ENCODE measurements at places on chromosomes 12 and 14.
A peak's percentile ranks its signal among the peaks of the same experiment; 100 is the strongest.

- peak; percentile 98 for DNase-seq
These were observed 55.6 kb downstream of the LGMN start for GRCh38 chr14:92692822-92693226.

- DNase-seq = no peak
These were observed 438.5 kb downstream of the LRIG3 start for GRCh38 chr12:58481811-58482210.

GRCh38 chr14:68553311-68553710, 239.6 kb downstream of the ZFP36L1 start:
- no peak for DNase-seq

DNA sequence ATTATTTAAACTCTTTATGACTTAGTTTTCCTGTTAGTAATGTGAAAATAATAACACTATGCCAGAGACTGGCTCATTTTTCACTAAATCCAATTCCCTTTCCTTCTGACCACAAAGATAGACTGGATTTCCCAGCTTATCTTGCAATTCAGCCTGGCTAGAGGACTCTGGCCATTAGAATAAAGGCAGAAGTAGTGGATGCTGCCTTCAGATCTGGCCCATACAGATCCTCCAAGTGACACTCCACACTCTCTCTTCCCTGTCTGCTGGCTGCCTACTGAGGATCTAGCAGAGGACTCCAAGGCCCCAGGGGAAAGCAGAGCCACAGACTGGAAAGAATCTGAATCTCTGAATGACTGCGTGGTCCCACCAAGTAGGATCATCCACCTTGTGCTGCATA, 188.8 kb upstream of the LMNTD1 start:
- no peak for DNase-seq

DNA sequence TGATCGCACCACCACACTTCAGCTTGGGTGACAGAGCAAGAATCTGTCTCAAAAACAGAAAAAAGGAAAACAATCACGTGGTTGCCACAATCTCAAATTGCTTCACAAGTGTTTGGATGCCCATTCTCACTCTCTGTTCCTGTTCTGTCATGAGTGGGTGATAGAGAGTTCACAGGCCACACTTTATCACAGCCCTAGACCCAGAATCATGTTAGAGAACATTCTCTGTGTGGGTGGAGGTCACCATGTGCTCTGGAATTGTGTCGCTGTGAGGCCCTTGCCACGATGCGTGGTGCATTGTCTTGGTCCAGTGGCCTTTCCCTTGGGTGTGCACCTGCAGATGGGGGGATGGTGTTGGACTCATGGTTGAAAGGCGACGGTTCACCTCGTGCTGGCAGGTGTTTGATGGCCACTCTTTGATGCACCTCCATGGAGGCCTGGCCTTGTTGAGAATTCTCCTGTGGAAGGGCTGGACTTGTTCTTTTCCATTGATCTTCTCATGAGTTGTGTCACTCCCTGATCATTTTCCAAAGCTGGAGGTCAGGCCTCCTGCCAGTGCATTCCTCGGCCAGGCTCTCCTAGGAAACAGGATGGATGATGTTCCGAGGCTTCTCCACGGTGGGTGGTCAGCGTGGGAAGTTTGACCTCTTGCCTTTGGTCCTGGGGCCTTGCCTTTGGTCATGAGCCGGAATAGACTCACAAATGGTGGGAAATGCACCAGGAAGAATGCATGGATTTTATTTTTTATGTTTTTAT, 91.9 kb downstream of the SLC24A4 start:
- no peak for DNase-seq

GRCh38 chr12:85625467-85625866, 210.7 kb downstream of the RASSF9 start:
- no peak for DNase-seq

DNA sequence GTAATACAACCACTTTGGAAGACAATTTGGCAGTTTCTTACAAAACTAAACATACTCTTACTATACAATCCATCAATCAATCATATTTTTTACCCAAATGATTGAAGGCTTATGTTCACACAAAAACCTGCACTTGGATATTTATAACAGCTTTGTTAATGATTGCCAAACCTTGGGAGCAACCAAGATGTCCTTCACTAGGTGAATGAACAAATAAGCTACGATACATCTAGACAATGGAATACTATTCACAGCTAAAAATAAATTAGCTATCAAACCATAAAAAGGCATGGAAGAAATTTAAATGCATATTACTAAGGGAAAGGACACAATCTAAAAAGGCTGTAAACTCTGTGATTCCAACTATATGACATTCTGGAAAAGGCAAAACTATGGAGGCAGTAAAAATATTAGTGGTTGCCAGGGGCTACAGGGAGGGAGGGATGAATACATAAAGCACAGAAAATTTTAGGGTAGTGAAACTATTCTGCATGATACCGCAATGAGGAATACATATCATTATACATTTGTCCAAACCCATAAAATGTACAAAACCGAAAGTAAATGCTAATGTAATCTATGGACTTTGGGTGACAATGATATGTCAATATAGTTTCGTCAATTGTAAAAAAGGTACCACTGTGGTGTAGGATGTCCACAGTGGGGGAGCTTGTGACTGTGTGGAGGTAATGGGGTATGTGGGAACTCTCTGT, 70.5 kb downstream of the GPR65 start:
- no peak for DNase-seq

GRCh38 chr14:65006261-65006721, 19.6 kb downstream of the FNTB start:
- DNase-seq = no peak

GRCh38 chr12:95003213-95003920, at the start of gene NDUFA12:
Gene NDUFA12, minus strand, starts transcription at chr12:95003697. Its CDS starts 17 bp downstream, at chr12:95003680.
- peak; percentile 87 for DNase-seq

- no peak for DNase-seq
These were observed 3.3 kb downstream of the TMTC2 start for GRCh38 chr12:82690006-82690405.

GRCh38 chr12:26018926-26019325, 60.4 kb downstream of the RASSF8 start:
- DNase-seq = no peak

DNA sequence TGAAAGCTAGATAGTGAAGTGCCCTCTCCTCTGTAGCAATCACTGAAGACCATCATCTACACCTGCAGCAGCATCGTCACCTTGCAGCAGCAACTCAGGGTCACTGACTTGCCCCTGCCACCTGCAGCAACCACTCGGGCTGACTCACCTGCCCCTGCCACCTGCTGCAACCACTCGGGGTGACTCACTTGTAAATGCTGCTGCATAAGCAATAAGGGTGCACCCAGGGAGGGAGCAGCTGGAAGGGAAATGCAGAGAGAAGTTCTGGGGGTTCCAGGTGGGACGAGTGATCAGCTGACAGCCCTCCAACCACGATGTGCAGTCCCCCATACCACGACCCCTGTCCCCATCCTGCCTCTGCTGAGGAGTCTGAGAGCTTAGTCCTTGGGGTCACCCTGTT, 357.1 kb upstream of the SFSWAP start:
- no peak for DNase-seq

DNA sequence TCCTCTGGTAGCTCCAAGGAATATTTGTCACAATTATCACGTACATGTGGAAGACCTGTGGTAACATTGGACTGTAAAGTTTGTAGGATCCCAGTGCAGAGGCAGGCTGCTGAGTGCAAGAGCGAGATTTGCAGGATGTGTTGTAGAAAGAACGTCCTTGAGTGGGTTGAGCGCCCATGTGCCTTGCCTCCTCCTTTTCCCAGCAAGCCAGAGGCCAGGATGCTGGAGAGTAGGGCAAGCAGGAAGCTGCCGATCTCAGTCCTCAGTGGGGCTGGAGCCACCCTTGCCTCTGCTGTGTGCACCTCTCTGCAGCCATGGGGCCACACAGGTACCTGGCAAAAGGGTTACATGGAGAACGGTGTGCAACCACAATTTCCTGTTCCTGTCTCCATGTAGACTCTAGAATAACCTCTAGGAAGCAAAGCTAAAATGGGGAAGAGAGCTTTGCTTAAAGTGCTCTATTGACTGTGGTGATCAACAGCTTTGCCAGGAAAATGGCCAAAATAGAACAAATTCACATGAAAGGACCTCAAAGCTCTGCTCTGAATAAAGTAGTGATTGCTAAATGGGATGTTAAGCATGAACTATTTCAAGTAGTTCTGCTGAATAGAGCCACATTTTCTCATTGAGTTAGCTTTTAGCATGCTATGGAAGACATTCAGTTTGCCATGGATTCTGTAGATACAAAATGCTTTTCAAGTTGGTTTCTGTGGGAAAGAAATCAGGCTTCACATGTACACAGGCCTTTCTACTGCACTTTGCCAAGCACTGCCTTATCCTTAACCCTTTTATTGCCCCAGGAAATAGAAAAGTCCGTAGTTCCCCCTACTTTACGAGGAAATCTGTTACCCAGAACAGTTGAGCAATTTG, 37.4 kb downstream of the ANKRD9 start:
- no peak for DNase-seq

All from NCI-H1694 (cell line).